ENCODE measurements at places on chromosomes 12 and 14.
A peak's percentile ranks its signal among the peaks of the same experiment; 100 is the strongest.

GRCh38 chr12:53824001-53824712, 72.4 kb upstream of the CISTR start:
- no peak for DNase-seq

- no peak for DNase-seq
Observed at GRCh38 chr14:57875985-57876384, 10.1 kb upstream of the SLC35F4 start.

GRCh38 chr14:20730891-20731290, 14.8 kb upstream of the EDDM3A start:
- DNase-seq, result no peak

- DNase-seq, result no peak
Observed at GRCh38 chr12:98401427-98401826, 114.0 kb upstream of the TMPO start.

DNA sequence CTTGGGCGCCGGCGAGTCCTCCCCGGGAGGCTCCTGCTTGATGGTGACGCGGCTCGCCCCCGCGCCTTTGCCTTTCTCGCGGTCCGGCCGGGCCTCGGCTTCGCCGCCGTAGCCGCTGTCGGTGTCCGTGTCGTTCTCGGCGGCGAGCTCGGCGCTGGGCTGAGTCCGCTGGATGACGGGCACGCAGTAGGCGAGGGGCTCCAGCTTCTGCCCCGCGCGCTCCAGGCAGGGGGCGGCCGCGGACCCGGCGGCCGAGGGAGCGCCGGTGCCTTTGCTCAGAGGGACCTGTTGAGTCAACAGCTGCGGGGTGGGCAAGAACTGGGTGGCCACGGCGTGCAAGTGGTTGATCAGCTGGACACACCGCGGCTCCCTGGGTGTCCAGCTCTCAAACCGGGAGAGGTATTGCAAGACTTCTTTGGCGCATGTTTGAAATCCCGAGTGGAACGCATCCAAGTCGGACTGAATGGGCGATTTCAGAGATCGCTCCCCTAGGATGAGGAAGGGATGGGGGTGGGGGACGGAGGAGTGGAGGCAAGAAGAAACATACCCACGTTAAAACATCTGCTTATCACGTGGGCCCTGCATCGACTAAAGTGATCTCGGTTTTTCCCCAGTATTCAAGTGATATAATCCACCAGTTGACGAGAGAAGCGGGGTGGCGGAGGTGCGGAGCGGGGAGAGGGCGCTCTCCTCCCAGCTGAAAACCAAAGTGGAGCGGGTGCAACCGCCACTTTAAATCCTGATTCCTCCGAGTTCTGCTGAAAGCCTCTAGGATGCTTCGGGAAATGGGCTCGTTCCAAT, 2.0 kb downstream of the BHLHE41 start:
- no peak for DNase-seq

GRCh38 chr12:79187032-79187431, 322.5 kb downstream of the SYT1 start:
- DNase-seq, result no peak

DNA sequence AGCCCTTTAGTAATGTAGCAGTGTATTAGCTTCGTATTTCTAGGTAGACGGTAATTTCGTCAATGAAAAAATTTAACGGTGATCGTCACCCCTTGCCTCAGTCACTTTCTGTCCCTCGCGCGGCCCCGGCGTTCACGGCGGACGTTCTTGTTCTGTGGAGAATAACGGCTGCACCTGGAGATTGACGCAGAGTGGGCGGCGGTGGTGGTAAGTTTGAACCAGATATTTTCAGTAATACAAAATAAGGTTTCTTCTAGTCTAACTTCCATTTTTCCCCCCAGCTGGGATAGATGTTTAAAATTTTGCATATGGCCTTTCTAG, 341 bp downstream of the ZNF10 start:
- DNase-seq, result no peak

DNA sequence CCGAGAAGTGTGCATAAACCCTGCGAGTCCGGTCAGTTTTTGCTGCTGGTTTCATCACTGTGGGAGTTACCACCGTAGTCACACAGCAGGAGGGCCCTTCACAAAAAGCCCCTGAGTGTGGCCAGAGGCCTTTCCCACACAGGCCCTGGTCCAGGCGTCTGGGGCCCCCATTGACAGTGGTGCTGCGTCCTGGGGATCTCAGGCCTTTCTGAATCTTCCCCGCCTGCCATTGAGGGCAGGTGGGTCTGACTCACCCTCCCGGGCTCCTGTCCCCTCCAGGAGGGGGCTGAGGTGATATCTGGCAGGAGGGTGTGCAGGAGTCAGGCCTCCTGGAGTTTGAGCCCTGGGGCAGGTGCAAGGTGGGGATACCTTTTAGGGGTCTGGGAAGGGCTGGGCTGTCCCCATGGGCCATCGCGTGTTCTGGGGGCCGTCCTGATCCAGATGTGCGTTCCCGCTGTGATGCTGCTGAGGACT, 358.5 kb downstream of the TMEM121 start:
- DNase-seq, result no peak

DNA sequence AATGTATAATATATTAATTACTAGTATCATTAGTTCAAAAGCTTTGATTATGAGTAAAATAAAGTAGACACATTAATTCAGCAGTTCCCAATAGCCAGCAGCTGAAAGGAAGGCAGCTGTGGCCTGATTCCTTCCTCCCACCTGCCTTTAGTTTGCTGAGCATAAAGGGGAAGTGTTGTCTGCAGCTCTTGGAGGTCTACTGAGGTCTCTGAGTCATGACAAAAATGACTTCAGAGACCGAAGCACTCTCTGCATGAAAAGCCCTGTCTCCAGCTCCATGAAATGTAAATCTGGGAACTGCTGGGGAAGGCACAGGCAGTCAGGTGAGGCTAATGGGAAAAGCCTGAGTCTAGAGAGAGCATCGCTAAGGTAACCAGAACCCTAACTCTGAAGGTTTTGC, 165.4 kb downstream of the NRXN3 start:
- no peak for DNase-seq

- peak; percentile 50 for DNase-seq
Observed at GRCh38 chr12:30847259-30847658, 79.3 kb upstream of the TSPAN11 start.

DNA sequence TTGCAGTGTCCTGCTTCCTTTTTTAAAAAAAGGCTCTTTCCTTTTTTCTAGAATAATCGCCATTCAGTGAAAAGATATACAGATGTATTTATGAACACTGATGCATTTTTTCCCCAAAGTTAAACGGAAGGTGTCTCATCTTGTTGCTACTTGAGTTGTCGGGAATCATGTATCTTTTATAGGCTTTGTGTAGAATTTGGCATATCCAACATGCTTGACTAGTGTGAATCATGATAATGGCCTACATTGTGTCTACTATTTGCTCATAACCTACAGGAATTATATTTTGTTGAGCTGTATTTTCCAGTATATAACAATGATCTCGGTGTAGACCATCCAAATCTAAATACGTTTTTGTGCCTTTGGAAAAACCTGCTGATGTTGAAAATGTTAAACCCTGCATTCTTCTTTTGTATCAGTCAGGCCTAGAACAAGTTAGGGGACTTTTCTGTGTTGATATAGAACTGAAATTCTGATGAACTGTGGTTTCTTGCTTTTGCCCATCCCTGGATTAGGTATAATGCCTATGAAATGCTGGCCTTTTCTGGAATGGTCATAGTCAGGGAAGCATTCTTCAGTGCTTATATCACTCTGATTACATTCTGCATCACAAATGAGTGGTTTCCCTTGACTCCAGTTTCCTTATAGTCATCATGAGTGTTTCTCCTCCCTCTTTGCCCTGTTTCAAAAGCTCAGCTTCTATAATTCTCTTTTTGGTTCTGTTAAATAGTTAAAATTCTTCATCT, 10.8 kb downstream of the BMAL2 start:
- DNase-seq, result no peak

DNA sequence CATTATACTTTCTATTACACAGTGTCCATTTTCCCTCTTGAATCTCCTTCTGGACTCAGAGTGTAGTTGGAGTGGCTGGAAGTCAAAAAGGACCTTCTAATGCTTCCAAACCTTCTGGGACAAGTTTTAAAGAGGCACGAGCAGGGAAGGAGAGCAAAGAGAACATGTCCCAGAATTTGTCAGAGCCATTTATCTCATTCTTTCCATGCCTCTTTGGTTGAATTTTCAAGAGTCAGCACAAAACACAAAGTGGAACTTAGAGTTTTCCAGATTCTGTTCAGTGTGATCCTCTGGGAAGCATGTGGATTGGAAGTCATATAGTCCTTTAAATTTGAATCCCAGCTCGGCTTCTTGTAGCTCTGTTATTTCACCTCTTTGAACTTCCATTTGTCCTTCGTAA, 138.2 kb upstream of the PWP1 start:
- DNase-seq, result no peak

DNA sequence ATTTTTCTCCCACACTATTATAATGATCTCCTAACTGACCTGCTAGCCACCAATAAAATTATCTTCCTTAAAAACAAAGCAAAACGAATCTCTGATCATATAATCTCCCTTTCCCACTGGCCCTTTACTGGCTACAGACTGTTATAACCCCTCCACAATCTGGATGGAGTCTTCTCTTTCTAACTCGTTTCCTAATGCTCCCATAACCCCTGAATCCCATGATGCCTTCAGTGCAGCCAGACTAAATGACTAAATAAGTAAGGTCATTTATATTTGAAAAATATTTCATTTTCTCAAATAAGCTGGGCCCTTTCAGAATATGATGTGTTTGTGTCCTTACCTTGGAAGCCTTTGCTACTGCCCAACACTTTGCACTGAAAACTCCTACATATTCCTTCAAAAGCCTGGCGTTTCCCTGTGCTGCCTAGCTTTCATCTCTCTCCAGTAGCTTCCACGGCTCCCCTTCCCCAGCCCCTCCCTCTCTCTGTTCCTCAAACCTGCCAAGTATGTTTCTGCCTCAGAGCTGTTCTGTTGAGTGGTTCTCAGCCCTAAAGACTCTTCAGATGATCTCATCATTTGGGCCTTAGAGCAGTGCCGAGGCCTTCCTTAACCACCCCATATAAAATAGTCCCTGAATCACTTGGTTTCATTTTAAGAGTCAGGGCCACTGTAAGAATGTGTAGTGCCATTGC, 91.7 kb downstream of the MYRFL start:
- DNase-seq, result no peak

- no peak for DNase-seq
Observed at GRCh38 chr12:116916714-116917114, 6.0 kb downstream of the FBXW8 start.

- DNase-seq, result no peak
Observed at GRCh38 chr12:124666722-124667259, 99.4 kb upstream of the NCOR2 start.

DNA sequence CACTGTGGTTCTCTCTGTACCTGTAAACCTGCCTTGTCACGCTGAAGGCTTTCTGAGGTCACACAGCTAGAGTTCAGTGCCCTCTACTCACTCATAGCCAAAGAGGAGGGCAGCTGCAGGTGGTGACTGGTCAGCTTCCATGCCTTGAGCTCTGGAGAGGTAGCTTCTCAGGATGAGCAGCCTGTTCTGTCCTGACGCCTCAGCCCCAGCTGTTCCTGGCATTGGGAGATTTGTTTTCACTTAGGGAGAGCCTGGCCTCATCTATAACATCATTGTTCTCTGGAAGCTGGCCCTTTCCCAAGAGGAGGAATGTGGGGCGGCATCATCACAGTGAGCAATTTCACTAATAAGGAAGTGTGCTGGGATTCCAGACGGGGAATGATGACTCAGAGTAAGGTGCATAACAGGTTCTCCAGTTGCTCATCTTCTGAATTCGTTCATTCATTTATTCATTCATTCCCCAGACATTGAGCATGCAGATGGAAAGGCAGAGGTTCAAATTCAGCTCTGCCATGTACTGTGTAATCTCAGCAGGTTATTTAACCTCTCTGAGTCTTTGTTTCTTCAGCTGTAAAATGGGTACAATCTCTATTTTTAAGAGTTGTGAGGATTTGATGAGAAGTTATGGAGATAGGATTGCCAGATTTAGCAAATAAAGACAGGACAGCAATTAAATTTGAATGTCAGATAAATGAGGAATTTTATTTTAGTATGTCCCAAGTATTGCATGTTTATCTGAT, 255.8 kb upstream of the CRY1 start:
- DNase-seq, result no peak

DNA sequence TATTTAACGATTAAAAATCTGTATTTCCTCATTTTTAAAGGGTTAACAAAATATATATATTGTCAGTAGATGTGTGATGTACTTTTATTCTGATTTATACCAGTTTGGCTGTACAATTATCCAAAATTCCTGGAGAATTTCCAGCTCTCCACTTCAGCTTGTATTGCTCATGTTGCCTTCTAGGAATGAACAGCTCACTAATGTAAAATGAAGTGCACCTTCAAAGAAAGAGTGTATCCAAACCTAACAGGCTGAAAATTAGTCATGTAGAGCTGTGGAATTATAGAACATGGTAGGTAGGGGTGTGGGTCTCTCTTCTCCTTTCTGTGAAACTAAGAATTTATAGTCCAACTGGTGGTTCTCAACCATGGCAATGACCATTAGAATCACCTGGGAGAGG, 362.0 kb downstream of the ETNK1 start:
- DNase-seq, result no peak

DNA sequence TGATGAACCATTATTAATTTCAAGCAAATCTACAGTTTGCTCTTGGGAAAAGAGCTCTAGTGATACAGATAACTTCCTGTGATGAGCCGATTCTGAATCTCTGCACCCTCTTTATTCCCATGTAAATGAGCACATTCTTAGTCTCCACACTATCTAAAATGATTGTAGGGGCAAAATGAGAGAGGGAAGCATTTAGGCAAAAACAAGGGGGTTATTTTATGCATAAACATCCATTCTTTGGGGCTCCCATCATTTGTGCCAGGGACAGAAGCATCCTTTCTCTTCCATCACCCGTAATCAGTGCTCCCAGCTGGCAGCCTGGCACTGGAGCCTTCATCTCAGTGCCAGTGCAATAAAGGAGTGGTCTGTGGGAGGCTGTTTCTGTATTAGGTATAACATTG, 1.7 kb upstream of the GPD1 start:
- no peak for DNase-seq

DNA sequence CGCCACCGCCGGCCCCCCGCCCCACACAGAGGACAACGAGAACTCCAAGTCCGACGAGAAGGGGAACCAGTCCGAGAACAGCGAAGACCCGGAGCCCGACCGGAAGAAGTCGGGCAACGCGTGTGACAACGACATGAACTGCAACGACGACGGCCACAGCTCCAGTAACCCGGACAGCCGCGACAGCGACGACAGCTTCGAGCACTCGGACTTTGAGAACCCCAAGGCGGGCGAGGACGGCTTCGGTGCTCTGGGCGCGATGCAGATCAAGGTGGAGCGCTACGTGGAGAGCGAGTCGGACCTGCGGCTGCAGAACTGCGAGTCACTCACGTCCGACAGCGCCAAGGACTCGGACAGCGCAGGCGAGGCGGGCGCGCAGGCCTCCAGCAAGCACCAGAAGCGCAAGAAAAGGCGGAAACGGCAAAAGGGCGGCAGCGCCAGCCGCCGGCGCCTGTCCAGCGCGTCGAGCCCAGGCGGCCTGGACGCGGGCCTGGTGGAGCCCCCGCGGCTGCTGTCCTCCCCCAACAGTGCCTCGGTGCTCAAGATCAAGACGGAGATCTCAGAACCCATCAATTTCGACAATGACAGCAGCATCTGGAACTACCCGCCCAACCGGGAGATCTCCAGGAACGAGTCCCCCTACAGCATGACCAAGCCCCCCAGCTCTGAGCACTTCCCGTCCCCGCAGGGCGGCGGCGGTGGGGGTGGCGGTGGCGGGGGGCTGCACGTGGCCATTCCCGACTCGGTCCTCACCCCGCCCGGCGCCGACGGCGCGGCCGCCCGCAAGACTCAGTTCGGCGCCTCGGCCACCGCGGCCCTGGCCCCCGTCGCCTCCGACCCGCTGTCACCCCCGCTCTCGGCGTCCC, 150.9 kb downstream of the EGLN3 start:
- DNase-seq, result no peak

Data from thymus (tissue), 14 donors.